SHP77 (cell line): ENCODE measurements at places on chromosomes 2 and 18.

GRCh38 chr18:40987581-40987980, 967.5 kb upstream of the PIK3C3 start:
- DNase-seq = no peak

DNA sequence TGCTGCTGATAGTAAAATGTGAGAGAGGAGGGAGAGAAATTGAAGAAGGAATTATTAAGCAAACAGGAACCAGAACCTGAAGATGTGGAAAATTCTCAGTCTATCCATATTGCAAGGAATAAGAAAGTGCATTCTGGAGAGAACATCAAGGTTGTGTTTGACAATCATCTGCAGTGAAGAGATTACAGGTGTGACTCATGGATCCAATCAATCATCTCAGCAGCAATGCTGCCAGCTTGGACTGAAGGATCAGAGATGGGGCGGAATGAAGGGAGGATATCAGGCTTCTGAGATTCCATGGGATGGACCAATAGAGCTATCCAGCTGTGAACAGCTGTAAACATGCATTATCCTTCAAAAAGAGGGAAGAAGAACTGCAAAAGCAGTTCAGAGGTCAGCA, 247.3 kb downstream of the LPIN1 start:
- DNase-seq = no peak

DNA sequence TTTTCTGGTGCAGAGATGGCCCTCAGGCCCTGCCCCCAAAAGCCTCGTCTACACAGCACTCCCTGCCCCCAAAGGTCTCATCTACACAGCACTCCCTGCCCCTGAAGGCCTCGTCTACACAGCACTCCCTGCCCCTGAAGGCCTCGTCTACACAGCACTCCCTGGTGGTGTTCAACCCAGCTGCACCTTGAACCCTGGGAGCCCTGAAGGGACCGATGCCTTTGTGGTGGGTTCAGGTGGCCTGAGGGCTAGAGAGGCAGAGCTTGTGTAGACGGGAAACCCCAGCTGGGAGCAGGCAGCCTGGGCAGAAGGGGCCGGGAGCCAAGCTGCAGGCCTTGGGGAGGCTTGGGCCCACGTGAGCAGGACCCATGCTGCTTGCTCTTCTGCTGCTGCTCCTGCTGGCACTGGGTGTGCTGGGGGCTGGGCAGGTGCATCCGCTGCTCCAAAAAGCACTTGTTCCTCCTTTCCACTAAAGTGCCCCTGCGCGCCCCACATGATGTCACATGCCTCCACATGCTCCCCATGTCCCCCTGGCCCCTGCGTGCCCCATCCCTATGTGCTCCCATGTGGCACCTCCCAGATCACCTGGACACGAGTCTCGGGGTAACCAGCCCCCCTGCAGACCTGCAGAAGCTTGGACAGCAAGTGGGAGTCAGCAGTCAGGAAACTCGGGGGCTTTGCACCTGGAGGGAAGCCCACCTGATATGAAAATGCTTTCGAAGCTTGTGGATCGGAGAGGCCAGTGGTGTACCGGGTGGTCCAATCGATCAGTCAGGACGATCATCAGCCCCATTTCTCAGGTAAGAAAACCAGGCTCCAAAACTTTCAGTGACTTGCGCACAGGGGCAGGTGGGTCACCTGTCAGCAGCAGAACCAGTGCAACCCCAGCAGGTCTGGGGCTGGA, 94.9 kb upstream of the CTDP1 start:
- DNase-seq = no peak

DNA sequence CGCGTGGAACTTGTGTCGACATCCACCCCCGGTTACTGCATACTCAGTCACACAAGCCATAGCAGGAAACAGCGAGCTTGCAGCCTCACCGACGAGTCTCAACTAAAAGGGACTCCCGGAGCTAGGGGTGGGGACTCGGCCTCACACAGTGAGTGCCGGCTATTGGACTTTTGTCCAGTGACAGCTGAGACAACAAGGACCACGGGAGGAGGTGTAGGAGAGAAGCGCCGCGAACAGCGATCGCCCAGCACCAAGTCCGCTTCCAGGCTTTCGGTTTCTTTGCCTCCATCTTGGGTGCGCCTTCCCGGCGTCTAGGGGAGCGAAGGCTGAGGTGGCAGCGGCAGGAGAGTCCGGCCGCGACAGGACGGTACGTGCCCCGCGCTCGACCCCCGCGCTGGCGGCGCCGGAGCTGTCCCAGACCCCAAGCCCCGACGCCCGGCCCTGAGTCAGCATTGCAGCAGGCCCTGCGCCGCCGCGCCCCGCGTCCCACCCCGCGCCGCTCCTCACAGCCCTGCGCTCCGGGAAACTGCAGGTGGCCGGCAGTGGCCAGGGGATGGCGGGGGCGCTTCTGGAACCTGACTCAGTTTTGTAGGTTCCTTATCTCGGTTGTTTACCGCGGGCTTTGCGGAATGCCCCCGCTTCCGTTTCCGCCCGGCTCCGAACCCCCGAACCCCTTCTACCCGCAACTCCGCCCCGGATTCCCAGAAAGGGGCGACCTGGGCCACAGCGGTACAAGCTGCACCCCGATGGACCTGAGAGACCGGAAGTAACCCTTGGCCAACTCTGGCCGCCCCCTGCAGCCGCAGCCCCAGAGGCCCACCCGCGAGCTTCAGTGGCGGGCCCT, at the start of gene CFLAR:
Gene CFLAR (plus strand): TSS at position 50 of the 844 bp plus-strand sequence. CDS start 13,702 bp downstream, outside the sequence.
- peak; percentile 69 for DNase-seq

- DNase-seq = peak; percentile 81
Measured at GRCh38 chr18:27605107-27605834, 420.2 kb upstream of the CHST9 start.

DNA sequence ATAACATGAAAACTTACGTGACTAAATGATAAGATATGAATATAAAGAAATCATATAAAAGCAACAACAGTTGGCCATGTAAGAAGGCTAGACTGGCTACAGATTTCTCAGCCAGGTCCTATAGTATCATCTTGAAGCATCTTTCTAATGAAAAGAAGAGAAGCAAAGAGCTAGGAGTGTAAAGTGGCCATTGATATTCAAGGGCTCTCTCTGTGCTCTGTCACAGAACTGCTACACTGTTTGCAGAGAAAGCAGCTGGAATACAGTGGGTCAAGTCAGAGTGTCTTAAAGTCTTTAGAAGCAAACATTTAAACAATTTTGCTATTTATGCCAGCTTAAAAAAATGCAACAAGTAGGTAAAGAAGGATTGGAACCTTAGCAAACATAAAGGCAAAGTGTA, 118.8 kb downstream of the SCN9A start:
- DNase-seq = no peak

DNA sequence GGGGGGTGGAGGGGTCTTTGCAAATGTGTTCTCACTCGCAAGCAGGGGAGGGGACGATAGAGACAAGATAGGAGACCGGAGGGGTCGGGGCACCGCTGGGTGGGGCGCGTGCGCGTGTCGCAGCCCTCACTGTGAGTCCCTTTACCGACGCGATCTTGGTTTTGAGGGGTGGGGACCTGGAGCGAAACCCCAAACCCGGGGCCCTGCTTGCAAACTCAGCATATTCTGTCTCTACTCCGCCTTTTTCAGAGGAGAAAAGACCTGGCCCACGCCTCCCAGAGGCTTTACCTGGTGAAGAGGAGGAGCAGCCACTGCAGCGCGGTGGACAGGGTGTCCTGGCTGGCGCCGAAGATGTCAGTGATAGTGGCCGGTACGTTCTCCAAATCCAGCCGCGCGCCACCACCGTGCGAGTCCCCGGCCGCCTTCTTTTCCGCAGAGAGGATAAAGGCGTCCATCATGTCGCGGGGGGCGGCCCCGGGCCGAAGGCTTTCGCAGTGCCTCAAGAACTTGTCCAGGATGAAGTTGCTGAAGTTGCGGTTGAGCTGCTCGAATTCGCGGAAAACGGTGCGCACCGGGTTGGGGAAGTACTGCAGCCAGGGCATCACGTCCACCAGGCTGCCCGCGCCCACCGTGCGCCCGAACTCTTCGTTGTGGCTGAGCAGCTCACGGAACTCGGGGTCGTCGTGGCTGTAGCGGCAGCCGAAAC, 1.7 kb downstream of the CYP1B1 start:
- no peak for DNase-seq

GRCh38 chr2:191636235-191636543, 41.7 kb upstream of the NABP1 start:
- no peak for DNase-seq

GRCh38 chr2:214376618-214377285, 34.1 kb upstream of the VWC2L start:
- DNase-seq = no peak

- DNase-seq = peak; percentile 77
Measured at GRCh38 chr18:66495844-66496243, 108.0 kb downstream of the CDH19 start.

- no peak for DNase-seq
Measured at GRCh38 chr2:18559531-18560030, 872 bp downstream of the RDH14 start.

GRCh38 chr2:133266041-133266925, 302.0 kb downstream of the NCKAP5 start:
- peak; percentile 45 for DNase-seq

DNA sequence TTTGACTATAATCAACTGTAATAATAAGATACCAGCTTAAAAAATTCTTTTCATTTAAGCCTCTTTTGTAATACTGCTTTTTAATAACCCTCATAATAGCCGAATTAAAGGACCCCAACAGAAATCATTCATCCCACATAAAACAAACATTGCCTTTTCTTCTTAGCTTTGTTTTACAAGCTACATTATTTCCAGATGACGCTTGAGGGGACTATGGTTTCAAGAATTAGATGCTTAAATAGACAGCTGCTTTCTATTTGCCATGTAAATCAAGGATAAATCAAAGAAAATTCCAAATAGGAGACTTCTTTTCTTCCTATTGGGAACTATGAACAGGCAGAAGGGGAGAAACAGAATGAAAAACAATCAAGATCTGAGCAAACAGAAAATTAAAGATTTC, 200.7 kb upstream of the SMAD7 start:
- no peak for DNase-seq

- DNase-seq = no peak
Measured at GRCh38 chr18:48637081-48637990, 98.5 kb downstream of the CTIF start.

DNA sequence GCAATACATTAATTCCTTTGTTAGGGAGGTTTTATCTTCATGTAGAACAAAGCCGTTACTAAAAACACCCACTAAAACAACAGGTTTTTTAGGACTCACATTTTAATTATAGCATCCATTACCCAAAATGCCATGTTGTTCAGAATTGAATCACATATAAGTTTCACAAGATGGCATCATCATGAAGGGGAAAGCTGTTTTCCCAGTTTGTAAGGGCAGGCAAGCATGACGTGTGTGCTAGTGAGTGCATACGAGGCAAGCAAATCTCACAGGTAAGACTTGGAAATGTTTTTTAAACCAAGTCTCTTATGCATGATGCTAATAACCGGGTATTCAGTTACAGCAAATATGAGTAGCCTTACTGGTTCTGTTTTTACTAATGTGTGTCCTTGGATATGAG, 111.8 kb upstream of the NFATC1 start:
- no peak for DNase-seq

- DNase-seq = no peak
Measured at GRCh38 chr2:194616334-194616733, 1040.7 kb upstream of the SLC39A10 start.

- no peak for DNase-seq
Measured at GRCh38 chr2:174108579-174108978, 139.8 kb downstream of the OLA1 start.

DNA sequence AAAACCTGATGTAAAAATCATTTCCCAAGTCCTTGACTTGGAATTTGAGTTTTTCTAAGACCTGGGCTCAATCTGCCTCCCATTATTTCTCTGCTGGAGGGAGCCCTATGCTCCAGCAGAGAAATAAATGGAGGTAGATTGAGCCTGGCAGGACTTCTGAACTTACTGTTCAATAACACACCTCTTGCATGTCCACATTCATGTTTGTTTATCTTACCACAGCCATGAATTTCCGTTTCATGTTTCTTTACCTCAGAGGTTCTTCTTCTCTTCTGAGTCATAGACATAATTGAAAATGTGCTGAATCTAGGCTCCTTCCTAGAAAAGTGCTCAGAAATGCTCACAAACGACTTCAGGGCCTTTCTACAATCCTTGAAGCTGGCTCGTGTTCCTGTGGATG, 170.8 kb downstream of the PMAIP1 start:
- no peak for DNase-seq

DNA sequence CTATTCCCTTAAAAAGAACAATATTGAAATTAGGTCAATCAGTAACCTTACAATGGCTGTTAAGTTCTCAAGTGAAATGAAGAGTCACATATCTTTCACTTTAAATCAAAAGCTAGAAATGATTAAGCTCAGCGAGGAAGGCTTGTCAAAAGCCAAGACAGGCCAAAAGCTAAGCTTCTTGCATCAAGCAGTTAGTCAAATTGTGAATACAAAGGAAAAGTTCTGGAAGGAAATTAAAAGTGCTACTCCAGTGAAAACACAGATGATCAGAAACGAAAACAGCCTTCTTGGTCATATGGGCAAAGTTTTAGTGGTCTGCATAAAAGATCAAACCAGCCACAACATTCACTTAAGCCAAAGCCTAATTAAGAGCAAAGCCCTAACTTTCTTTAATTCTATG, 402.6 kb upstream of the ZEB2 start:
- no peak for DNase-seq

DNA sequence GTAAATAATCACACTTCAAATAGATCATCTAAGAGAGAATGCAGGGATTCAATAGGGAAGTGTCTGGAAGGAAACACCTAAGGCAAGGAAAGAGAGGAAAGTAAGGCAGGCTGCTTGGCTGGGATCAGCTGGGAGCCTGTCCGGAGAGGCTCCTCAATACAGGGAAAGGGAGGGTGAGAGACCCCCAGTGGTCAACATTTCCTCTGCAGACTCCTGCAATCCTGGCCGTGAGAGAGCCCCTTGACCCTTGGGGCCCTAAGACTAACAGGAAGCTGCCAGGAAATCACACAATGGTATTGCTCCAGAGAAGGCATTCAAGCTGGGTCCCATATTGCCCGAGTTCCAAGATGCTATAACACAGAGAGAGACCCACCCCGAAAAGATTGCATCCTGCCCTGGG, 549.4 kb downstream of the NYAP2 start:
- DNase-seq = no peak

- DNase-seq = peak; percentile 28
Measured at GRCh38 chr2:189580241-189580651, 340 bp downstream of the SLC40A1 start.

GRCh38 chr18:65955747-65956146, 204.9 kb downstream of the CDH7 start:
- peak; percentile 84 for DNase-seq

DNA sequence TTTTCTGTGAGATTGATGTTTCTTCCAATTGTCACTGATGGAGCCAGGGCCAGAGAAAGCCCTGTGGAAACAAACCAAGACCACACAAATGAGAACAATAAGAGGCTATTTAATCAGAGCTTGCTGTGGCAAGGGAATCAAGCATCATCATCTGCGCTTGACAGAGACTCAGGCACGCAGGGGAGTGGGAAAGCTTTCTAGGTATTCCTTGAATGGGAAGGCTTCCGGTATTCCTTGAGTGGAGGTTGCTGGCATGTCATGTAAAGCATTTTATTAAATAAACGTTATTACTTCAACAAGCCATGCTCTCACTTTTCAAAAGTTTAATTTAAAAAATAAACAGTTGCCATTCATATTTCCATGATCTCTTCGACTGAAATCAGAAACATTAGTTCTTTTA, 194.6 kb upstream of the SYT4 start:
- DNase-seq = no peak

GRCh38 chr2:95372845-95373244, 29.7 kb upstream of the FAHD2A start:
- no peak for DNase-seq

- DNase-seq = no peak
Measured at GRCh38 chr2:200667413-200667812, 81.6 kb downstream of the AOX1 start.
